ENCODE measurements at places on chromosomes 7 and 10.

GRCh38 chr7:42247301-42247700 lies 10.3 kb upstream of the GLI3 start:
- peak; percentile 91 for DNase-seq

GRCh38 chr10:70441895-70442309 lies 421 bp upstream of the NODAL start:
- DNase-seq = no peak

- peak; percentile 27 for DNase-seq
Measured at GRCh38 chr7:42548816-42549611, 312.0 kb upstream of the GLI3 start.

DNA sequence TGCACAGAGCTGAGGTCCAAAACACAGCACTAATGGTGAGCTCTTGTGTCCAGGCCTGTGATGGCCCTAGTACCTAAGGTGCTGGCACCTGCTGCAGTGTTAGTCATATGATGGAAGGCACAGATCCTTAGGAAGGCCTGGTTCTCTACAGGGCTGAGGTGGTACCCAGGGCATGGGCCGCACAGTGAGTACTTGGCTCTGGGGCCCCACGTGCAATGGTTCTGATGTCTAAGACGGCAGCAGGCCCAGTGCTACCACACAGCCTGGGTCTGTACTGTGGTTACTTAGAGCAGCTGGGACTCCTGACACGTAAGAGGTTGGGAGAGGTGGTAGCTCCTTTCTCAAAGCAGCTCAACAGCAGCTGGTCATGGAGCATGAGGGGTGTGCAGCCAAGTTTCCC lies 70.6 kb upstream of the MAGI2 start:
- no peak for DNase-seq

DNA sequence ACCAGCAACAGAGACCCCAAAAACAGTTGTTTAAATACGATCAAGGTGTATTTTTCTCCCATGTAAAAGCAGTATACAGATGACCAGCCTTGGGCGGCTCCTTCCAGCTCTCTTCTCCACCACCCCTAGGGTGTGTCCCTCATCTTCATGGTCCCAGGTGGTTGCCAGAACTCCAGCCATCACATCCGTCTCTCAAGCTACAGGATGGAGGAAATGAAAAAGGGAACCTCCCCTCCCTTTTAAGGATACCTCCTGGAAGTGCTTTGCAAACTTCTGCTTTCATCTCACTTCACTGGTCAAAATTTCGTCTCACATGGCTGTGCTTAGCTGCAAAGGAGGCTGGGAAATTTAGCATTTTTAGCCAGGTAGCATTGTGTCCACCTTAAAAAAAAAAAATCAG lies 59.3 kb downstream of the C10orf105 start:
- no peak for DNase-seq

DNA sequence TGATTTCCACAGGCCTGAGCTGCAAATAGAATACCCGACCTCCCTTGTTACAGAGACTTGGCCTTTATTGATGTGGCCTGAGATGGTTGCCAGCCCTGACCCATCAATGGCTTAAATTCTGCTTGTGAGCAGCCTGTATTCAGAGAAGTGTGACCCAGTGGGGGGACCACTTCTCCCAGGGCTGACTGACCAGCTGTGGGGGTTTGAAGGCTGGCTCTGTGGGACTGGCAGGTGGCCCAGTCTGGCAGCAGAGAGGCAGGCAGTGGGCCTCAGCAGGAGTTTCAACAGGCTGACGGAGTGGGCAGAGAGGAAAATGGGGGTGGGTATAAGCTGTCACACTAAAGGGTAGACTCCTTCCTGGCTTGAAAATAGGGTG lies 12.2 kb upstream of the PPIF start:
- no peak for DNase-seq

GRCh38 chr10:71099731-71100361 lies 112.5 kb upstream of the UNC5B start:
- no peak for DNase-seq

GRCh38 chr10:34696423-34696822 lies 118.7 kb downstream of the PARD3 start:
- peak; percentile 45 for DNase-seq

GRCh38 chr7:157007470-157008066 lies 2.9 kb downstream of the MNX1 start:
- DNase-seq = no peak

DNA sequence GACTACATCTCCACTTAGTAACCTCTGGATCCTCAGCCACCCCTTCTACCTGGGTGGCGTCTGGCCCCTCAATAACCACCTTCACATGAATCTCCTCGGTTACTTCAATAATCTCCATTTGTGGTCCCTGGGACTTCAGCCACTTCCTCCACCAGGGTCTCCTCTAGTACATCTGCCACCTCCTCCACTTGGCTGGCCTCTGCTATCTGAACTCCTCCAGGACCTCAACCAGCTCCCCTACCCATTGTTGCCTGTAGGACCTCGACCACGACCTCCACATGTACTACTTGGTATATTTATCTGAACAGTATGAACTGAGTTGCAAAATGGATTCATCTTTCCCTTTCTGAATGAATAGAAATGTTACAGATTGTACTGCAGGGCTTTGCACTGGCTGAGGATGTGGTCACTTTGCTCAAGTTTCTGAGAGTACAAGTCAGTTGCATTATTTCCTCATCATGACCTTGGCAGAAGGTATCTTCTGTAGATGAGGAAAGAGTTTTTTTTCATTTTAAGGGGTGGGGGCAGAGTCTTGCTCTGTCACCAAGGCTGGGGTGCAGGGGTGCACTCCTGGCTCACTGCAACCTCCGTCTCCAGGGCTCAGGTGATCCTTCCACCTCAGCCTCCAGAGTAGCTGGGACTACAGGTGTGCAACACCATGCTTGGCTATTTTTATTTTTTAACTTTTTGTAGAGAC lies 36.0 kb downstream of the MAT1A start:
- DNase-seq = no peak

DNA sequence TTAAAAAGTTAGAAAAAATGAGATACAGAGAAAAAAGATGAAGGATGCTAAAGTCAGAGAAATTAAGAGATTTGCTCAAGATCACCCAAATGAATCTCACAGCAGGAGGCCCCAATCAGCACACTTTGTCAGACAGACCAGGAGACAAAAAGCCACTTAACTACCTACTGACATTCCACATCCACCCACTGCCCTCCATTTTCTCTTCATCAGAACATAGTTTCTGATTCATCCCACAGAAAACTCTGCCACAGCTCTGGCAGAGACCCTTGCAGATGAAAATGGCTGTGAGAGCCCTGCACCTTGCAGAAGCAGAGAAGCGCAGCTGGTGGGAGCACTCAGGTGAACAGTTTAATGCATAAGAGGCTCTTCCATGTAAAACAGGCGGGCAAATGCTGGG lies 26.6 kb downstream of the DGKI start:
- no peak for DNase-seq

DNA sequence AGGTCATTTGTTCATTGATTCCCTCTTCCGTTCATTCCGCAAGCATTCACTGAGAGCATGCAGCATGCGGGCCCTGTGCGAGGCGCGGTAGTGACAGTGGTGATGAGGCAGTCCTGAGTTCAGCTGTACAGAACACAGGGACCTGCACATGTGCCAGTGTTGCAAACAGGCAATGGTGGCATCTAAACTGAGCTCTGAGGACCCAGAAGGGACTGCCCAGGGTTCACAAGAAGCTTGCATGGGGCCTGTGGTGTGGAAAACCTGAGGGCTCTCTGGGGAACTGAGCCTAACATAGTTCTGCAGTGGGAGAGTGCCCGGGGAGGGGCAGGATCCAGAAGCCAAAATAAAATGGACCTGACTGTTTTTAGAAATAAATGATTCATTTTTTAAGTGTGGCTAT lies 13.2 kb downstream of the ZNF488 start:
- DNase-seq = no peak

DNA sequence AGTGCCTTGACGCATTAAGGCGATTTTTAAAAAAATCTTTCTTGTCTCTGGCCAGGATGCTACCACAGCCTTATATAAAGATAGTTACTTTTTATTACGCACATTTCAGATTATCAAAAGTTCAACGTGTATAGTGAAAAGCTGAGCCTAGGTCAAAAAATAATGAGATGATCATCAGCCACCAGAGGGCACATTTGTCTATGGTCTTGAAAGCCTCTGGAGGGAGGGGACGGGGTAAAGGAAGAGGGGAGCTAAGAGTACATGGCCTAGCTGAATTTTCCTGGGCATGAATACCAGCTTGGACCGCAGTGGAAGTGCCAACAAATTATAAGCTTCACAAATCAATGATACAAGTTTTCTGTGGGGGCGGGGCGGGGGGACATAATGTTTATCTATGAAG lies 285.9 kb upstream of the SMIM30 start:
- DNase-seq = no peak

GRCh38 chr7:70799841-70800405 lies 332.0 kb upstream of the GALNT17 start:
- no peak for DNase-seq

- peak; percentile 49 for DNase-seq
Measured at GRCh38 chr10:113139699-113140098, 189.7 kb downstream of the TCF7L2 start.

DNA sequence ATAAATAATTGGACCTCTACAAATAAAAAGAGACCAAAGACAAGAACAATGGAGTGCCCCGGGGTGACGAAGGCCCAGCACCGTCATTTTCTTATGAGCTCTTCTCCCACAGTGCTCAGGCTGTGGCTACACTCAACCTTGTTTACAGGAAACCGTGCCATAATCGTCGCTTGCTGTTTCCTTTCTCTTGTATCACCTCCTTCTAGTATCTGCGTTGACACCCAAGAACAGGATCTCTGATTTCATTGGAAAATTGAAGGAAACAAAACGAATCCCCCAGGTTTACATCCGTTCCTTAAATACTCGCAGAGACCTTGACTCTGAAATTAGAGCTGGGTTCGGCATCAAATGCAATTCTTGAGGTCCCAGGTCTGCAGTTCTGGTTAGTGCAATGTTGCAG lies 1.7 kb upstream of the IGFBP3 start:
- no peak for DNase-seq

GRCh38 chr7:88515301-88515700 lies 208.6 kb upstream of the STEAP4 start:
- no peak for DNase-seq

DNA sequence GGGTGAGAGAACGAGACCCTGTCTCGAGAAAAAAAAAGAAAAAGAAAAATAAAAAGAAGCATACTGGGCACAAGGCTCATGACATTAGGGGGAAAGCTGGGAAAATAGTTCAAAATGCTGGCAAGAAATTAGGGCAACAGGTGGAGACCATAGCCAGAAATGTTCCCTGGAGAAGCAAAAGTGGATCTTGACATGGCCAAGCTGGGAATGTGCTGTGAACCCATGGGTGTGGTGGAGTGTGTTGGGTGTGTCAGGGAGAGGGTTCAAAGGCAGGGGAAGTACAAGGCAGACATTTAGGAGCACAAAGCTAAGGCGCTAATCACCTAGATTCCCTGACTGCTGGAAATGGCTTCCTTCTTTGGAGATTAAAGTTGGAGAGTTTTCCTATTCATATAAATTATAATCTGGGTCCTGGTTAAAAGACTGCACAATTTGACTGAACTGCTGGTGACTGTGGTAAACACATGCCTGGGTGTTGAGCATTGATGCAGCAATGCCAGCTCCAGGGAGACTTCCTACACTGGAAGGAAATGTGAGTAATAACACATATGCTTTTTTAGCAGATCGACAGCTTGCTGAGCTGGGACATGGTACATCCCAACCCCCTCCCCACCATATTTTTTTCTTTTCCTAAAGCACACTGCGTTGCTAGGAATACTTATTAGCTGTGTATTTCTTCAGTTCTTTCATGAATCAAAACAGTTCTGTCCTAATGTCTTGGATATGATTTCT lies 70.1 kb upstream of the ARHGAP21 start:
- DNase-seq = peak; percentile 37

GRCh38 chr7:92835851-92836488 lies 403 bp downstream of the CDK6 start:
- peak; percentile 33 for DNase-seq

- no peak for DNase-seq
Measured at GRCh38 chr10:78896159-78896928, 172.4 kb upstream of the ZMIZ1 start.

GRCh38 chr7:25820432-25821040 lies 331.5 kb upstream of the NFE2L3 start:
- peak; percentile 22 for DNase-seq

DNA sequence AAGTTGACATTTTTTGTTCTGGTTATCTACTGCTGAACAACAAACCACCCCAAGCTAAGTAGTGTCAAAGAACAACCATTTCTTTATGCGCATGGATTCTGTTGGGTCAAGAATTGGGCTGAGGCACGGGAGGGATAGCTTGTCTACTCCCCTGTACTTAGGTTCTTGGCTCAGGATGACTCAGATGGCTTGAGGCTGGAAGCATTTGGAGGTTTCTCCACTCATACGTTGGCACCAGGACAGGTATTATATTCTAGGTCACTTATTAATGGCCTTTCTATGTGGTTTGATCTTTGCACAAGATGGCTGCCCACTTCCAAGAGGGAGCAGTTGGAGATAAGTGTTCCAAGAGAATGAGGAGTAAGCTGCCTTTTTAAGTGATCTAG lies 11.8 kb upstream of the TFAM start:
- DNase-seq = no peak

GRCh38 chr7:121560267-121560990 lies 164.3 kb upstream of the FAM3C start:
- no peak for DNase-seq

DNA sequence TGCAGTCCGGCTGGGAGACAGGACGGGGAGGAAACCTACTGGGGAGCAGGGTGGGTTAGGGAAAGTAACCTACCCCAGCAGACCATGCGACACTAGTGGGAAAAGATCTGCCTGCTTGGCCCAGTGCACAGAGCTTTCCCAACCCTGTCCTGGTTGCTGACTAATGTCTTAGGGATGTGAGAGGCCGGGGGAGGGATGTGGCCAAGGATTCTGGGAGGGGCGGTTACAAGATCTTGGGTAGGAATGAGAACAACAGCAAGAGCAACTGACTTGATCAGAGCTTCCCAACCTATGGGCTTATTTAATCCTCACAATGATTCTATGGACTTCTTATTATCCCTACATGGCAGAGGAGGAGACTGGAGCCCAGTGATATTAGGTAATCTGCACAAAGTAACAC lies 24.0 kb upstream of the EIF5AL1 start:
- DNase-seq = peak; percentile 95

- DNase-seq = peak; percentile 60
Measured at GRCh38 chr10:114876602-114877300, 55.2 kb downstream of the FHIP2A start.

DNA sequence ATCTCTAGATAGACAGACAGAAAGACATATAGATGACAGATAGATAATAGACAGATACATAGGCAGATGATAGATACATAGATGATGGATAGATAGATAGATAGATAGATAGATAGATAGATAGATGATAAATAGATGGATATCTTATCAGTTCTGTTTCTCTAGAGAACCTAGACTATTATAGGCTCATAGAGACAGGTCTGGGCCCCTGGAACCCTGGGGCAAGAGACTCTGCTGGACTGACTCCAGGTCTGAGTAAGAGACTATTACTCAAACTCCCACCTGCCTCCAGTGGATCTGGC lies 58.3 kb downstream of the FRMPD2 start:
- no peak for DNase-seq

GRCh38 chr7:55438757-55439525 lies 73.8 kb downstream of the LANCL2 start:
- no peak for DNase-seq

GRCh38 chr10:17506856-17507471 lies 52.6 kb upstream of the ST8SIA6 start:
- no peak for DNase-seq
